ENCODE measurements at places on chromosomes 7 and 10.

DNA sequence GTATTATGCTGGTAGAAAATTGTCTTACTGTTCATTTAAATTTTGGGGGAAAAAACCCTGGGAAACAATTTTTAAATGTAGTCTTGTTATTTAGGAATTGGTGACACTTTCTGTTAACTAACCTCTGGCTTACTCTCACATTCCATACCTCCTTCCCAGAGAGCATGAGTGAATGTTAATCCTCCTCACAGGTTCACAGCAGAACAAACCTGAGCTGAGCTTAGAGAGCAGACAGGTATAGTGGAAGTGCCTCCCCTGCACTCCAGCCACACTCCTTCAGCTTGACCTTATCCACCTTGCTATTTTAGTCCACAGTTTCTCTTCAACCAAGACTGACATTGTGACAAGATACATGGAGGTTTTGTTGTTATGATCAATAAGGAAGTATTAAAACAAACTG lies 235.9 kb downstream of the FOXP2 start:
- no peaks in the 10 kb centered on the region for H3K27me3 ChIP-seq
- H3K4me3 ChIP-seq = no peak overlapping the region
- H3K4me1 ChIP-seq = peaks cover 1% of the 10 kb centered on the region
- H3K27ac ChIP-seq = no peak overlapping the region

GRCh38 chr7:19305698-19306097 lies 160.5 kb upstream of the FERD3L start:
- H3K27me3 ChIP-seq = no peaks in the 10 kb centered on the region
- H3K27ac ChIP-seq = no peak overlapping the region
- H3K36me3 ChIP-seq = no peaks in the 10 kb centered on the region
- DNase-seq = no peak
- no peak overlapping the region for H3K4me3 ChIP-seq
- no peaks in the 10 kb centered on the region for H3K4me1 ChIP-seq

GRCh38 chr10:114539623-114540022 lies 118.5 kb downstream of the ABLIM1 start:
- H3K4me1 ChIP-seq = peaks cover 12% of the 10 kb centered on the region
- H3K36me3 ChIP-seq = no peaks in the 10 kb centered on the region
- no peak overlapping the region for H3K4me3 ChIP-seq
- no peaks in the 10 kb centered on the region for H3K27me3 ChIP-seq

DNA sequence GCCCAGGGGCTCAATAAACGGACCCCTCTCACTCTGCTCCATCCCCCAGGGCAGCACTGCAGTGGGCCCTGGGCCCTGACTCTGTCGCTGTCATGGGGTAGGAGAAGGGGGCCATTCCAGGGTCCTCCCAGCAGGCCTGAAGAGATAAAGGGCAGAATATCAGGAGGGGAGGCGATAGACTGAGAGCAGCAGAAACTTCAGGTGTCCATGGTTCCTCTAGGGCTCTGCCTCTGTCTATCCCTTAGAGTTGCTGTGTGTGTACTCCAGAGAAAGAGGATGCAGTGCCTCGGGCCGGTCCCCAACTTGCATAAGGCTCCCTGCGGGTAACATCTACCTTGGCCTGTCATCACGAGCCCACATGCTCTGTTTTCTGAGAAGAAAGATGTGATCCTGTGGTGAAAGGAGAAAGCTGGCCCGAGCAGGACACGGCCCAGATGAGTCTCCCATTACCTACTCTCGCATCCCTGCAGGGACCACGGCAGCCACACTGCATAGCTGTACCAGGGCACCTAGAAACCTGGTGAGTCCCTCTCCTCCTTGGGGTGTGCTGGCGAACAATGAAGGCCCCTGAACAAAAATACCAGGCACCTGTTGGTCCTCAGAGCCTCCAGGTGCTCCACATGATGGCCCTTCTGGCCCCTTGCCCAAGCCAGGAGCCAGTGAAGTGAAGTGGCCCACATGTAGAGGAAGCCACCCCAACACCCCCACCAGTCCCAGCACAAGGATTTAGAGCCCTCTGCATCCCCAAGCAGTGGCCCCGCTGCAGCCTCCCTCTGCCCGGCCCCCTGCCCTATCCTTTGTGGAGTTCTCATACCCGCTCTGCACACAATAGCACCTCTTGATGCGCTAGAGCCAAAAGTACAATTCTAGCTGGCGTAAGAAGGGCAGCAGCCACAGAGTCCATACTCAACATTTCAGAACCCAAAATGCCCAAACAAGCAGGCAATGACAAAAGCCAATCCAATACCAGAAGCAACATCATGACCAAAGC lies 106.8 kb downstream of the ARHGAP22 start:
- no peak overlapping the region for H3K27ac ChIP-seq
- no peaks in the 10 kb centered on the region for H3K4me1 ChIP-seq
- DNase-seq = no peak
- H3K27me3 ChIP-seq = peaks cover 7% of the 10 kb centered on the region
- H3K4me3 ChIP-seq = no peak overlapping the region
- H3K36me3 ChIP-seq = no peaks in the 10 kb centered on the region

DNA sequence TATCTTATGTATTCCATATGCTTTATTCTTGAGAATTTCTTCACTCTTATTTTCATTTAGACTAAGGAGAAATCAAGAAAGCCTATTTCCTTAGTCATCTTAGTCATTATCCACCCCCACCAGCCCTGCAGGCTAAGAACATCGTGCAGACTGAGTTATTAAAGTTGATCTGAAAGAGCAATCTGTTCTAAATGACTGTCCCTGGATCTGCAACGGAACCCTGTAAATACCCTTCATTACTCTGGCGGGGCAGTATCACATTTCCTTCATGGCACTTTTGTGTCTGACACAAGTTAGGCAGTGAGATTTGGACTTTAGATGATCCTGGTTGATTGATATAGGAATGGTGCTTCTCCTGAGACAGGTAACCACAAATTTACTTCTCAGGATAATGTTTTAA lies 3.5 kb upstream of the MYPN start:
- H3K4me1 ChIP-seq = no peaks in the 10 kb centered on the region
- no peak for DNase-seq
- no peak overlapping the region for H3K4me3 ChIP-seq
- no peaks in the 10 kb centered on the region for H3K27me3 ChIP-seq

DNA sequence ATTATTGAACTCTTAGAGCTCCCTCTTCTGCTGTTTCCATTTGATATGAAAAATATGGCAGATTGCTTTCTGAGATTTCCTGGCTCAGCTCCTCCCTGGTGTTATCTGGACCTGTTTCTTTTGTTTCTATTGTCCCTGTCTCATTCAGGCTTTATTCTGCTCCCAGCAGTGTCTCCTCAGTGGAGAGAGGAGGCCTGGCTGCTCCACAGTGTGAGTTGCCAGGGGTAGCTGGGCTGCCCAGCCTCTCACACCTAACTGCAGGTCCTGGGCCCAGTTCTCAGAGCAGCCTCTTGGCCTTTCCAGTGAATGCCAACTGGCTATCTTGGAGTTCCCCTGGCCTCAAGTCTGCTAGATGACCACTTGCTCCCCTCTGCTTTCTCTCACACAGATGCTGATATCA lies 127.0 kb downstream of the VPS41 start:
- peaks cover 5% of the 10 kb centered on the region for H3K4me1 ChIP-seq
- no peak for DNase-seq
- H3K36me3 ChIP-seq = peaks cover 2% of the 10 kb centered on the region
- H3K4me3 ChIP-seq = no peak overlapping the region

- peaks cover 3% of the 10 kb centered on the region for H3K27me3 ChIP-seq
- H3K4me1 ChIP-seq = no peaks in the 10 kb centered on the region
- no peak overlapping the region for H3K4me3 ChIP-seq
- peaks cover 4% of the 10 kb centered on the region for H3K36me3 ChIP-seq
Measured at GRCh38 chr10:43198682-43199005, 60.4 kb downstream of the CSGALNACT2 start.

- peaks cover 98% of the 10 kb centered on the region for H3K36me3 ChIP-seq
- no peak overlapping the region for H3K4me3 ChIP-seq
- H3K27ac ChIP-seq = no peak overlapping the region
- H3K27me3 ChIP-seq = no peaks in the 10 kb centered on the region
Measured at GRCh38 chr7:98956937-98957336, 78.6 kb downstream of the TRRAP start.

GRCh38 chr7:132740176-132740575 lies 163.9 kb upstream of the PLXNA4 start:
- no peak for DNase-seq
- no peak overlapping the region for H3K4me3 ChIP-seq
- H3K27me3 ChIP-seq = no peaks in the 10 kb centered on the region
- no peaks in the 10 kb centered on the region for H3K36me3 ChIP-seq

GRCh38 chr7:2403718-2404648 lies 572 bp downstream of the CHST12 start:
- H3K4me1 ChIP-seq = peaks cover 18% of the 10 kb centered on the region
- no peak overlapping the region for H3K27ac ChIP-seq
- H3K4me3 ChIP-seq = peak overlapping the region; percentile 98
- no peaks in the 10 kb centered on the region for H3K36me3 ChIP-seq
- DNase-seq = peak; percentile 43

DNA sequence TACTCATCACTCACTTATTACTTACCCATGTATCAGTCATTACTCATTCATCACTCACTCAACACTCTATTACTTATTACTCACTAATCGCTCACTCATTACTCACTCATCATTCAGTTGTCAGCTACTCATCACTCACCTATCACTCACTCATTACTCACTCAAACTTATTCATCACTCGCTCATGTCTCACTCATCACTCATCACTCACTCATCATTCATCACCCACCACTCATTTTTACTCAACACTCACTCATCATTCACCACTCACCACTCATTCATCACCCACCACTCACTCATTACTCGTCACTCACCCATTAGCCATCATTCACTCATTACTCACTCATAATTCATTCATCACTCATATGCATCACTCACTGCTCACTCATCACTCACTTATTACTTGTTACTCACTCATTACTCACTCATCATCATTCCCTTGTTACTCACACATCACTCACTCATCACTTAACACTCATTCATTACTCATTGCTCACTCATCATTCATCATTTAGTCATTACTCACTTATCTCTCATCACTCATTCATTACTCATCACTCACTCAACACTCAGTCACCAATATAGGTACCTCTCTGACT lies 237.9 kb downstream of the ADARB2 start:
- H3K4me3 ChIP-seq = no peak overlapping the region
- no peak for DNase-seq
- H3K27ac ChIP-seq = no peak overlapping the region
- no peaks in the 10 kb centered on the region for H3K36me3 ChIP-seq

DNA sequence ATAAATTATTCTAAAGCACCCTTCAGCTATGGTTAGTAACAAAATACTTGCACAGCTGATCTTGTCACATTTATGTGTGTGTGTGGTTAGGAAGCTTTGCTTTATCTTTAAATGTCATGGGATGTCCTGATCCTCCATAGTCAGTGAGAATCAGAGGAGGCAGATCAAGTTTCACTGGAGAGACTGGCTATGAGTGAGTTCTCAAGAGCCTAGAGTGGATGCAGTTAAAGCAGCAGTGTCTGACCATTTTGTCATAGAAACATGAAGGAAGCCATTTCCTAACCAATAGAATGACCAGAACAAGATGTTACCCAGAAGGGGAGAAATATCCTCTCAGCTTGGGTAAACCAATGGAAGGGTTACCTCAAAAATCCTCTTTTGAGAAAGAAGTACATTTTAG lies 207.2 kb upstream of the DKK1 start:
- no peak overlapping the region for H3K4me3 ChIP-seq
- no peaks in the 10 kb centered on the region for H3K4me1 ChIP-seq
- H3K27ac ChIP-seq = no peak overlapping the region
- no peaks in the 10 kb centered on the region for H3K36me3 ChIP-seq
- no peak for DNase-seq
- H3K27me3 ChIP-seq = no peaks in the 10 kb centered on the region

DNA sequence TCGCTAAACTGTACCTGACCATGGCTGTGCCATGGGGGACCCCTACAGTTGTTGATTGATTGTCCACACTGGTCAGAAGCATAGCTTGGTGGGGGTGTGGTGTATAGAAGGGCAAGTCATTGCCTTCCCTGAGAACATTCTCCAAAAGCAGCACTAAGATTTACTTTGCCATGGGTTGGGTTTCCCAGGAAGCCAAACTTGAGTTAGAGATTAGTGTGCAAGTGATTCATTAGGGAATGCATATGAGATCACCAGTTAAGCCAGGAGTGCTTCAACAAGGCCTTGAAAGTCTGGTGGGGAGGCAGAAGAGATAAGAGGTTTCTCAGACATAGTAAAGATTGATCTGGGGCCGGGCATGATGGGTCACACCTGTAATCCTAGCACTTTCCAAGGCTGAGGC lies 21.4 kb upstream of the TPST1 start:
- no peaks in the 10 kb centered on the region for H3K4me1 ChIP-seq
- no peaks in the 10 kb centered on the region for H3K27me3 ChIP-seq
- no peaks in the 10 kb centered on the region for H3K36me3 ChIP-seq
- H3K4me3 ChIP-seq = no peak overlapping the region

DNA sequence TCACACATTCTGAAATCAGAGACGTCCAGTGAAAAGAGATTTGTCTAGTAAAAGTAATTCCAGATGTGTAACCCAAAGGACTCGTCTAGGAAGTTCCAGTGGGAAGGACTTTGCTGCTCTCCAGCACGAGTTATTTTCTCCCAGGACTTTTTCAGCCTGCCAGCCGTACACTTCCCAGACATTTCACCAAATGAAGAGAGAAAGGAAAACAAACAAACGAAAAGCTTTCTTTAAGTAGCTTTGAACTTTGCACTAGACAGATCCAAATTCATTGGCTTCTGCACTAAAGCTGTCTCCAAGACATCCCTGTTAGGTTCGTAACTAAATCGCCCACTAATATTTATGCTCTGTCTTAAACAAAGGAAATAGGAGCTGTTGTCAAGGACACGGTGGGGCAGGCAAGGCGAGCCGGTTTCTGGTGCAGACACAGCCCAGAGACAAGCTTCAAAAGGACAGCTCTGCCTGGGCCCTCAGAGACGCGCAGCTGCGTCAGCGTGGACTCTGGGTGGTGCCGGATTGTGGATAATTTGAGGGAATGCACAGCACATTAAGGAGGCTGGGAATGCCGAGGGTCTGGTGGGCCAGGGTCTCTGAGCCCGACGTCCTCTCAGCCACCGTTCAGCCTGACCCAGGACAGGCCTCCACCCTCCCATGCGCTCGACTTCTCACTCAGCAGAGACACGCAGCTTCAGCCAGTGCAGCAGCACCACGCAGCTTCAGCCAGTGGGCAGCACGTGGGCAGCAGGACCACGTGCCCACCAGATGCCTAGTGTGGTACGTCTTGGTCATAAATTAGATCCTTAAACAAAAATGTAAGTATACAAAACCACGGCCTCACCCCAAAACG lies 64.1 kb upstream of the INSIG1 start:
- H3K4me1 ChIP-seq = no peaks in the 10 kb centered on the region
- H3K36me3 ChIP-seq = no peaks in the 10 kb centered on the region
- no peak for DNase-seq
- H3K27ac ChIP-seq = no peak overlapping the region
- H3K4me3 ChIP-seq = peak overlapping the region; percentile 50

- no peak for DNase-seq
- H3K4me1 ChIP-seq = no peaks in the 10 kb centered on the region
- no peaks in the 10 kb centered on the region for H3K36me3 ChIP-seq
- no peak overlapping the region for H3K27ac ChIP-seq
- H3K4me3 ChIP-seq = no peak overlapping the region
- no peaks in the 10 kb centered on the region for H3K27me3 ChIP-seq
Measured at GRCh38 chr10:83680470-83680891, 458.8 kb upstream of the GHITM start.

- H3K4me3 ChIP-seq = no peak overlapping the region
- no peaks in the 10 kb centered on the region for H3K4me1 ChIP-seq
- no peak overlapping the region for H3K27ac ChIP-seq
- peaks cover 7% of the 10 kb centered on the region for H3K36me3 ChIP-seq
- no peaks in the 10 kb centered on the region for H3K27me3 ChIP-seq
Measured at GRCh38 chr7:141785706-141786552, 4.1 kb upstream of the TAS2R5 start.

GRCh38 chr7:130667593-130668257 lies 823 bp downstream of the COPG2 start:
- DNase-seq = no peak
